ENCODE measurements at places on chromosomes 16 and 17.

GRCh38 chr17:35906191-35906925, 24.2 kb downstream of the RDM1 start:
- no peak for DNase-seq

DNA sequence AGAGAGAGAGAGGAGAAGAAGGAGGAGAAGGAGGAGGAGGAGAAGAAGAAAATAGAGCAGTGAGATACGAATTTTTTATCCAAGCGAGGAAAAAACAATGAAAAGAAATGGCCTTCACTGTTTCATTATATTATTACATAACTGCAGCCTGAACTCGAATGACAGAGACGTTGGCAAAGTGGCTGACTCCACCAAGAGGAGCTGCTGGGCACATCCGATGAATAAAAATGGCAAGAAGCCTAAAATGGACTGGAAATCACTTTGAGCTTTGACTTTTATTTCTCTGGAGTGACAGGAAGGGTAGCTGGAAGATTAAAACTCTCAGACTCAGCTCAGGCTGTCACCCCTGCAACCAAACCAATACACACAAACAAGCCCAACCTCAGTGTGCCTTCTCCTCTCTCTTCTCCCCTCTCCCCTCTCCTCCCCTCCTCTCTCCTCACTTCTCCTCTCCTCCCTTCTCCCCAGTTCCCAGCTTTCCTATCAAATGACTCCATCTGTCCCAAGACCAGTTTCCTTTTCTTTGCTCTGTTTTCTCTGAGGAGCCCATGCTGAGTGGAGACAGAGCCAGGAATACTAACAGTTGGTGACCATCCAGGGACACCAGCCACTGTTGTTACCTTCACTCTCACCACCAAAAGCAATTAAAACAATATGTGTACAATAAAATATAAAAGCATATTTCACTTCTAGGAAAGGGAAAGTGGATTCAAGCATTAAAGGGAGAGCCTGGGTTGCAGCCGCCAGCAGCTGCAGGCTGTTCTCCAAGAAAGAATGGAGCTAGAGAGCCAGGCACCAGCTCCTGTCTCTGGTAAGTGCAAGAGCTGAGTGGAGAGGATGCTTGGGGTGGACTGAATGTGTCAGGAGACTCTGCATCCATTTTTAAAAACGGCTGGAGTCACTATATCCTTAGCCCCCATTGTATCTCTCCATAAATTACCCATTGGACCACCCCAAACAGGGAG, 51.2 kb downstream of the SOX9 start:
- DNase-seq: no peak

GRCh38 chr16:79776243-79776847, 175.8 kb upstream of the MAF start:
- DNase-seq: no peak

DNA sequence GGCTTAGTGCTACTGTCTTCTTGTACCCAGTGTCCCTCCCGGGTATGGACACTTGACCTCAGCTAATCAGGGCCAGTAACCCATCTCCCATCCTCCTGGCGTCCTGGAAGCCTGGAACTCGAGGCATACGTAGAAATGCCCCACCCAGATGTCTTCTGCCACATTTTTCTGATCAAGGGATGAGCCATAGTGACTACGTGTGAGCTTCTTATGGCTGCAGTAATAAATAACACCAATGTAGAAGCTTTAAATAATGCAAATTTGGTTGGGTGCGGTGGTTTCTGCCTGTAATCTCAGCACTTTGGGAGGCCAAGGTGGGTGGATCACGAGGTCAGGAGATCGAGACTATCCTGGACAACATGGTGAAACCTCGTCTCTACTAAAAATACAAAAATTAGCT, 3.0 kb upstream of the KCNG4 start:
- DNase-seq: no peak

DNA sequence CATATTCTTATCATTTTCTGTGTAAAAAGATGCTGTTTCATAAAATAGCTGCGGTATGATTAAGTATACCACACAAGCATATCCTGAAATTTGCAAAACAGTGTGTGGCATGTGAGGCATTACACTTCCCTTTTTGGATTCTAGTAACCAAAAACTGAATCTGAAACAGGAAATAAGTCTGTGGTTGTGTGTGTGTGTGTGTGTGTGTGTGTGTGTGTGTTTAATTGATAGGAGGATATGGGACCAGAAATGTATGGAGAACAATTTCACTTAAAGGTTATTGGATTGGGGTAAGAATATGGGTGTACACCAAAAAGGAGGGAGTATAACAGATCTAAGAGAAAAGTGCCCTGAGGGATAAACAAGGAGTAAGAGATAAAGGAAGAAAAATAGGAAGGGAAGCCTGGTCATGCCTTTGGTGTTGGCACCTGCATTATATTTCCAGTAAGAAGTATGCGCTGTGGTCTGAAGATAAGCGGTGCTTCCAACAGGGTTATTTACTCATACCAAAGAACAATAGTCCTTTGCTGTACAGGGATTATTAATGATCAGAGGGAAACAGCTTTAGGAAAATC, 4.0 kb downstream of the LYRM1 start:
- peak; percentile 89 for DNase-seq

GRCh38 chr17:49741009-49741691, 22.8 kb downstream of the FAM117A start:
- peak; percentile 56 for DNase-seq

GRCh38 chr16:3849751-3850543, 30.6 kb downstream of the CREBBP start:
- no peak for DNase-seq

DNA sequence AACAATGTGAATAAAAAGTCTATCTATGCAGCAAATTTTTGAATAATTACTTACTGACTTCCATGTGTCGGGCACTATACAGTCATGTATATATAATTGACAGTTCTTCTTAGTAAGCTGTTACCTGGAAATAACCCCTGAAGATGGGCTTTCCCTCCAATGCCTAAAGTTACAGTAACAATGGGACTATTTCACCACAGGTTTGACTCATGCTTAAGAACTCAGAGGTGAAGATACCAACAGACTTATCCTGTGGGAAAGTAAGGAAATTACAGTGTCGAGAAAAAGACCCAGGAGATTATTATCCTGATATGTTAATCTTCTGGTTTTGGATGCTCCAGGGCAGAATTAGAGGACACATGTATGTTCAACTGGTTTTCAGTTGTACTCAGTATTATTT, 601.5 kb upstream of the SOX9 start:
- DNase-seq: no peak

GRCh38 chr16:268141-269053, 7.3 kb downstream of the RGS11 start:
- no peak for DNase-seq

- DNase-seq: peak; percentile 40
Measured at GRCh38 chr17:30323262-30323894, 10.5 kb downstream of the TMIGD1 start.

- no peak for DNase-seq
Measured at GRCh38 chr16:88966986-88967829, 9.8 kb downstream of the CBFA2T3 start.

DNA sequence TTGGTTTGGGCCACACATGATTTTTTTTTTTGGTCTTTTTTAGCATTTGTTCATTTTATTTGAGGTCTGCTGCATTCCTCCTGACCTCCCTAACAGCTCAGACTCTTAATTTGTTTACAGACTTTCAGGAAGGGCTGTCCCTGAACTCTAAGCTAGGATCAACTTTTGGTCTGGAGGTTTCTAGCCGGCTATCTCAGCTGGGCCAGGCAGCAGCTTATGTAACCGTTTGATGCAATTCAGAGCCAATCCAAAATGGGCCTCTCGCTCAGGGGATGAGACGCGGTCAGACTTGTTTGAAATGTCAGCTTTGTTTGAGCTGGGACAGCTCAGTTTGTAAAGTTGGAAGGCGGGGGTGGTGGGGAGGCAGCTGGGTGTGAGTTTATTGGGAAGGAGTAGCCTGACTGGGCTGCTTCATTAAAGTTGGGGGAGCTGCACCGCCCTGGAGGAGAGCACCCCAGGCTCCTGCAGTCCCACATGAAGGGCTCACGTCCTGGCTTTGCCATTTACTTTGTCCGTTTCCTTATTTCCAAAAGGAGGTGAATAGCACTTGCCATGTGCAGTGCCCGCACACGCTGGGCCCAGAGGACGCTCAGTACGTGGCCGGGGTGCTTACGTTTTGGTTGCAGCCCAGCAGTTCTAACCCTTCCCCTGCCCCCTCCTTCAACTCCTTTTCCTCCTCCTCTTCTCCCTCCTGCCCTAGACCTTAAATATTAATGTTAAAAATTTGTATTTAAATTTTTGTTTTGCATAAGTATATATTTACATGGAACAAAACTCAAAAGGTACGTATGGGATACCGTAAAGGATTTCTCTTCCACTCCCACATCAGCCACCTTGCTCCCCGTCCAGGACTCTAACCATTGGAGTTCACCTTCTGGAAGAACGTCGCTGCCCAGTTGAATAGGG, 121.2 kb downstream of the SNX29 start:
- DNase-seq: no peak

GRCh38 chr16:26987597-26988010, 79.1 kb upstream of the C16orf82 start:
- DNase-seq: no peak

DNA sequence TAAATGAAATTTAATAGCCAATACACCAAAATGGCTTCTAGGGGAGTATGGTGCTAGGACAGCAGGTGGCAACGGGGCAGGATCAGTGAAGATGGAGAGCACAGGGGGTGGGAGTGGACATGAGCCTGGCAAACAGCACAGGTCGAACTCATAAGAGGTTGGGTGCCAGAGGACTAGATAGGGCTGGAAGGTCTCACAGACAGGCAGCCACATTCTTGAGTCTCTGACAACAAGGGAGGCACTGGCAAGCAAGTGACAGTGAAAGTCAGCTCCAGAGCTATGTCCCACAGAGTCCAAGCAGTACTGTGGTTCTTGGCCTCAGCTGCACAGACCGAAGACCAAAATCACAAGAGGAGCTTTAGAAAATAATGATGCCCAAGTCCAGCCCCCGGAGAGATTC, 61.2 kb downstream of the USP31 start:
- no peak for DNase-seq

DNA sequence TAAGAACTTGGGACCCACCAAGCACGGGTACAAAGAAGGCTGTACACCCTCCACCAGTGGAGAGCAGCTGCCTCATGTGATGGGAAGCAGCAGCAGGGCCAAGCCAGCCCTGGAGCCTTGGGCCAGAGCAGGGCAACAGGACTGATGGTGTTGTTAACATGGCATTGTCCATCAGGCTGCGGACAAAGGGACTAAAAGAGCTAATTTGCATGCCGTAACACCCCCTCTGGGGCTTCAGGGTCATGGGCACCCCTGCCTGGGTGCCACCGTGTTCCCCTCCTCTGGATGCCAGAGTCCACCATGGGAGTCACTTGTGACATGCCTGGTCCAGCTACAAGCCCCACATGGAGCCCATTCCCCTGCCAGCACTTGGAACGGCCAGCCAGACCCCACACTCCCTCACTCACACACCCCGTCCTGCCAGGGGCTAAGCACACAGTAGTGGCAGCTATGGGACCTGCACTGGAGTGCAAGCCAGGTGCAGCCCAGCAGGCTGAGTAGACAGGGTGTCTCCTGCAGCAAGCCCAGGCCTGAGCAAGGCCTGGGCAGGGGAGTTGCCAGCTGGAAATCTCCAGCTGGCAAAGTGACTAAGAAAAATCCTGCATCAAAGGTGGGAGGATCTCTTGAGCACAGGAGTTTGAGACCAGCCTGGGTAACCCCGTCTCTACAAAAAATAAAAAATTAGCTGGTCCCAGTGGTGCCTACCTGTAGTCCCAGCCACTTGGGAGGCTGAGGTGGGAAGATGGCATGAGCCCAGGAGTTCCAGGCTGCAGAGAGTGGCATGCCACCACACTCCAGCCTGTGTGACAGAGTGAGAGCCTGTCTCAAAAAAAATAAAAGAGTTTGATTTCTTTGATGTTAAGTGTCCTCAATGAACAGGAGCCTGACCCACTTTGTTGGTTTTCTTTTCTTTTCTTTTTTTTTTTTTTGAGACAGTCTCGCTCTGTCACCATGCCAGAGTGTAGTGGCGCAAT, 33.7 kb downstream of the NOL11 start:
- DNase-seq: no peak

DNA sequence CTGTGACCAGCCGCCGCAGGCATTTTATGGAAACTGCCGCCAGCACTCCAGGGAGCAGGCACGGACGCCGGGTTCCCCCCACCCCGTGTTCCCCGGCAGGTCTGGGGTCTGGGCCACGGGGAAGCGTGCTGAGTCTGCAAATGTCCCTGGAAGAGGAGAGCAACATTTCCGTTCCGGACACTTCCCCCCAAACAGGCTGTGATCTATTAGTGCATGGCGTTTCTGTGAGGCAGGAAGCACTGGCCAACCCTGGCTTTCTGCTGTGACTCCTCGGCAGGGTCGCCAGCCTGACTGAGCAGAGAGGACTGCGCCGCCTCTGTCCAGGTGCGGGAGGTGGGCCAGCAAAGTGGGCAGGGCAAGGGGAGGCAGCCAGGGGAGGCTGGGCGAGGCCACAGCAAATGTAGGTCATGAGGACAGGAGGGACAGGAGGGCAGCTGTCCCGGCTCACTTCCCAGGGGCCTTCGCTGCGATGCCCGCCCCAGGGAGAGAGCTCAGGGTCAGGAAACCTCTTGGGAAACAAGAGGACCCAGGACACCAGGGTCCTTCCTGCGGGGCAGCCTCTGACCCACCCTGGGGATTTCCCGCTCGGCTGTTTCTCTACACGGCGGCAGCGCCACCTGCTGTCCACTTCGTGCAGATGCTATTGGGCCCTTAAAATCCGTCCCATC, 9.5 kb downstream of the FOXF1 start:
- peak; percentile 3 for DNase-seq

- DNase-seq: no peak
Measured at GRCh38 chr17:4942760-4943508, 2.9 kb downstream of the RNF167 start.

GRCh38 chr16:22191532-22192260, 14.4 kb upstream of the EEF2K start:
- no peak for DNase-seq

GRCh38 chr17:78562734-78563133, 14.5 kb downstream of the DNAH17 start:
- no peak for DNase-seq

DNA sequence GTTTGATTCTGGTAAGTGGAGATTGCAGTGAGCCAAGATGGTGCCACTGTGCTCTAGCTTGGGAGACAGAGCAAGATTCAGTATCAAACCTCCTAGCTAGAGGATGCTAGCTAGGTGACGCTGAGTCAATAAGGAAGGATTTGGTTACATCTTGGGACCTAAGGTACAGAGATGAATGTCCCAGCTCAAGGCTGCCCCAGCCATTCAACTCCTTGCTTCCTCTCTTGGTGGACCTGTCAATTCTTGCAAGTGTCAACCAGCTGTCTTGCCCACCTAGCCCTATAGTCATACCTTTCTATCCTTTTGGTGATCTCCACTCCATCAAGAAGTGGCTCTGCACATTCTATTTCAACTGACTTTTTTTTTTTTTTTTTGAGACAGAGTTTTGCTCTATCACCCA, 1.4 kb upstream of the MILR1 start:
- DNase-seq: no peak

GRCh38 chr16:9195287-9195686, 103.8 kb downstream of the HAPSTR1 start:
- no peak for DNase-seq

- no peak for DNase-seq
Measured at GRCh38 chr16:57133031-57133430, 40.6 kb downstream of the CPNE2 start.

GRCh38 chr16:5665834-5666233, 568.2 kb upstream of the EEF2KMT start:
- no peak for DNase-seq

All from AML-193 (cell line).